ENCODE measurements at places on chromosomes 5 and 9. TPM values are rescaled to one million over a fixed set of nuclear protein-coding genes. Genes with fewer than 3 reads are reported as not detected.
A peak's percentile ranks its signal among the peaks of the same experiment; 100 is the strongest.

The S100Z gene
- not detected for total RNA-seq

The SLC1A1 gene
- total RNA-seq = not detected

The STKLD1 gene
- total RNA-seq = 2.2 TPM

The MAMDC4 gene
- total RNA-seq = 6.0 TPM

The LHFPL2 gene
- 20.0 TPM for total RNA-seq

The SPATA6L gene
- 1.9 TPM for total RNA-seq

The UBE2QL1 gene
- total RNA-seq = not detected

The SLC6A3 gene
- total RNA-seq = not detected

- no peak for DNase-seq
Observed at GRCh38 chr9:34741628-34742027, 31.7 kb upstream of the CCL21 start.

DNA sequence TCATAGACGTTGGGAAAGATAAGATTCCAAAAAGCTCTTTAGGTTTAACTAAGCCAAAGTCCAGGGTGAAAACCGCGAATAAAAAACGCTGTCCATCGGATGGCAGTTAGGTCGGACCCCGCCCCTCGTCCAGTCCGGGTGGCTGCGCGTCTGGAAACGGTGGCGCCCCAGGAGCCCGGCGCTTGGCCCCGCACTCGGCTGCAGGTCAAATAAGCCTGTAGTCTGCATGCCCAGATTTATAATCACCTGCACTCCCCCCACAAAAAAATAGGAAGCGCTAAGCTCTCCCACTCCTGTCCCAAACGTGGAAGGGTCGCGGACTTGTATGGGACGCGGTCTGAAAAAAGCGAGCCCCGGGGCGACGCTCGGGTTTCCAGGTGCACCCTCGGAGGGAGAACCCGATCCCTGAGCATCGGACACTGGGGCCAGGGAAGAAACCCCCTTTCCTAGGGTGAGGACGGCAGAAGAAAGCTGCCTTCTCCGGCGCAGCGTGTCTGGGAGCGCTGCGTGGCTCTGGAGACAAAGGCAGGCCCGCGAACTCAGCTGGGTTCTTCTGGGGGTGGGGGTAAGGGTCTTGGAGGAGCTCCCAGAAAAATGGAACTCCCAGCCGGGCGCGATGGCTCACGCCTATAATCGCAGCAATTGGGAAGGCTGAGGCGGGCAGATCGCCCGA, 923 bp upstream of the ZBTB5 start:
- peak; percentile 25 for DNase-seq

GRCh38 chr9:133635098-133635497, 1.1 kb upstream of the DBH start:
- DNase-seq = no peak

- no peak for DNase-seq
Observed at GRCh38 chr5:83179966-83180365, 102.6 kb downstream of the XRCC4 start.

DNA sequence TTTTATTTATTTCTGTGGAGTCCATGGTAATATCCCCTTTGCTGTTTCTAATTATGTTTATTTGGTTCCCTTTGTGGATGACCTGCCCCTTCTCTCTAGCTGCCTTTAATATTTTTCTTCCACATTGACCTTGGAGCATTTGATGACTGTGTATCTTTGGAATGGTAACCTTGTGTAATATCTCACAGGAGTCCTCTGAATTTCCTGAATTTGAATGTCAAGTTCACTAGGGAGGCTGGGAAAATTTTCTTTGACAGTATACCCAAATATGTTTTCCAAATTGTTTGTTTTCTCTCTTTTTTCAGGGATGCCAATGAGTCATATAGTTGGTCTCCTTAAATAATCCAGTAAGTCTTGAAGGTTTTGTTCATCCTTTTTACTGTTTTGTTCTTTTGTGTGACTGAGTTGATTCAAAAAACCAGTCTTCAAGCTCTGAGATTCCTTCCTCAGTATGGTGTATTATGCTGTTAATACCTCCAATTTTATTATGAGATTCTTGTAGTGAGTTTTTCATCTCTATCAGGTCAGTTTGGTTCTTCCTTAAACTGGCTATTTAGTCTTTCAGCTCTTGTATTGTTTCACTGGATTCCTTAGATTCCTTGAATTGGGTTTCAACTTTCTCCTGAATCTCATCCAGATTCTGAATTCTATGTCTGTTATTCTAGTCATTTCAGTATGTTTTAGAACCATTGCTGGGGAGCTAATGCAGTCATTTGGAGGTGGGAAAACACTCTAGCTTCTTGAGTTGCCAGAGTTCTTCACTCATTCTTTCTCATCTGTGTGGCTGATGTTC, 349.0 kb upstream of the TARS1 start:
- no peak for DNase-seq

- DNase-seq = no peak
Observed at GRCh38 chr9:77907585-77907984, 124.0 kb downstream of the GNAQ start.

- DNase-seq = no peak
Observed at GRCh38 chr5:86861512-86861911, 243.8 kb downstream of the COX7C start.

- no peak for DNase-seq
Observed at GRCh38 chr9:137465000-137465719, 6.0 kb upstream of the NSMF start.

DNA sequence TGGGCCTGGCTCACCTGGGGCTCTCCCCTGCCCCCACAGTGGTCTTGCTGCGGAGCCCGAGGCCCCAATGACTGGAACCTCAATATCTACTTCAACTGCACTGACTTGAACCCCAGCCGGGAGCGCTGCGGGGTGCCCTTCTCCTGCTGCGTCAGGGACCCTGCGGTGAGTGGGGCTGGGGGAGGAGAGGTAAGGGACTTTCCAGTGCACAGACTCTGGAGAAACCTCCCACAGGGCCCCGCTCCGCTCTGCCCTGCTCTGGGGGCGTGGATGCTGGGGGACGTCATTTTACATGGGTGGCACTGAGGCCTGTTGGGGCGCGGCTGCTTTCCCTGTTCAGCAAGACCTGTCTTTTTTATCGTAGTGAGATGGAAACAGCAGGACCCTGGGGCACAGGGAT, 7.6 kb downstream of the TSPAN17 start:
- DNase-seq = no peak

DNA sequence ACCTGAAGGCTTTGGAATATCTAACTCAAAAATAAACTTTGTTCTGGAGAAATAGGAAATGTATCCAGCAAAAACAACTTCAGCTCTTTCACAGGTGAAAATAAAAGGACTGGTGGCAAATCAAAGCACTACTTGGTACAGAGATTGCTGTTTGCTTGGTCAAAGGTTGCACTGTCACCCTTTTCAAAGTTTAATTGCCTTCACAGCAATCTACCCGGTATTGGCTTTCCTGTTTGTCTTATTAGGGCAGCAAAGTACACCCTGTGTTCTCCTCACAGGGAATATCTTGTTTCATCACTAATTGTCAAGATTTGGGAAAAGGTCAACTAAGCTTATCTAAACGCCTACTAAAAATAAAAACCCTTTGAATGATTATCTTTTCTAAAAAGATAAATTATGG, 214.1 kb upstream of the ADCY2 start:
- DNase-seq = no peak

DNA sequence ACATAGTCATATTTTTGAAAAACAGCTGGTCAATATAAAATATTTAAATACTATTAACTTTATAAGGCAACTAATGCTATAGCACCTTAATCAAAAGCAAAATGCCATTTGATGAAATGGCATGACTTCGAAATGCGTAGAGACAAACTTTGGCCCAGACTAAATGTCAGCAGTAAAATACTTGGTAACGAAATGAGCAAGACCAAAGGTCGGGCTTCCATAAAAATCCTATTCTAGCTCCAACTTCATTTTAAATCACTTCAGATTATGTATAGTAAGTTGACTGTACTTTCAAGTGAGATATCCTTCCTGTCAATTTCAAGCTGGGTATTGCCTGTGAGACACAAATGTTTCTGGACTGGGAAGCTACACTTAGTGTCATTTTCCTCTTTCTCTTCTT, 805.4 kb upstream of the ZNF608 start:
- DNase-seq = no peak

- DNase-seq = no peak
Observed at GRCh38 chr9:114205171-114206015, 50.1 kb downstream of the COL27A1 start.

- DNase-seq = no peak
Observed at GRCh38 chr9:133758228-133758627, 20.1 kb upstream of the SARDH start.

GRCh38 chr9:129835860-129836223, 584 bp downstream of the USP20 start:
- DNase-seq = no peak

GRCh38 chr5:78738693-78739300, 90.2 kb upstream of the LHFPL2 start:
- DNase-seq = no peak

DNA sequence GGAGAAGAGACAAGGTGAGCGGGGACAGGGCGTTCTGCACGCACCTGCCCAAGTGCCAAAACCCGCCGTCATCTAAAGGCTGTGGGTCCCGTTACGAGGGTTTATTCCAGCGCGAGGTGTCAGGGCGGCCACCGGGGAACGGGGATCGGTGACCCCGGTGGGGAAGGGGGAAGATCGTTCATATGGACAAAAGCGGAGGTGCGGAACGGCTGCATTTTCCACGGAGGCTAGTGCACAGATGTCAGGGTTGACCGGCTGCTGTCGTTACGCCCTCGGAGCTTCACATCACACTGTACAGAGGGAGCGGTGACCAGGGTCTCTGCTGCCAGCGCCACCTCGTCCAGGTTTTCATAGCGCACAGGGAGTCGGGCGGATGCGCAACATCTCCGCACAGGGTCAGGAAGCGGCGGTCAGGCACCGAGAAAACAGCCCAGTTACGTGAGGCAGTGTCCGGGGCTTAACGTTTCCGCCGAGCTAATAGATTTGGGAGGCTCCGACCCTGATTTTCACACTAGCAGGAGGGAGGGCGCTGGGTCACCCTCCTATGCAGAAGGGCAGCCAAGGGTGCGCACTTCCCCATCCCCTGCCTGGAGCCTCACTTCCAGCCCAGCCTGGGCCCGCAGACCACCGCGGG, 13.5 kb downstream of the BTNL9 start:
- no peak for DNase-seq

DNA sequence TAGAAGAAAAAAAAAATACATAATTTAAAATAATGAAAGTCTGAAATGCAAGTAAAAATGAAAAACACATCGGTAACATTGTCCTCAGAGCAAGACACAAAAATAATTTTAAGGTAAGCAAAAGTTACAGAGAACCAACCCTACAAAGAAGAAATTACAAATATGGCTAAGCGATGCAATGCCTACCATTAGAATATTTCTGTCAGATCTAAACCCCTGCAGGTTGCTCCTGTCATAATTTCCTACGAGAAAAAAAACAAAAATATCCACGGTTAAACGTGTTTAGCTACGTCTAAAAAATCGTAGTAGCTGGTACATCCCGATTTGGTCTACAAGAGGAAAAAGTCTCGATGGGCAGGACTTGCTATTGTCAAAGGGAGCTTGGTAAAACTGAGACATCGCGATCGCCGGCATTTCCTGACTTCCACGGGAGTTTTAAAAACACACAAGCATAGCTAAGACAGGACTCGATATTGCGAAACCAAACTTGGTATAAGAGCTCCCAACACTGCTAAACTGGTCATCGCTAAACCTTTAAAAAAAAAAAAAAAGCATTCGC, 1.1 kb upstream of the ANXA2R start:
- DNase-seq = no peak

DNA sequence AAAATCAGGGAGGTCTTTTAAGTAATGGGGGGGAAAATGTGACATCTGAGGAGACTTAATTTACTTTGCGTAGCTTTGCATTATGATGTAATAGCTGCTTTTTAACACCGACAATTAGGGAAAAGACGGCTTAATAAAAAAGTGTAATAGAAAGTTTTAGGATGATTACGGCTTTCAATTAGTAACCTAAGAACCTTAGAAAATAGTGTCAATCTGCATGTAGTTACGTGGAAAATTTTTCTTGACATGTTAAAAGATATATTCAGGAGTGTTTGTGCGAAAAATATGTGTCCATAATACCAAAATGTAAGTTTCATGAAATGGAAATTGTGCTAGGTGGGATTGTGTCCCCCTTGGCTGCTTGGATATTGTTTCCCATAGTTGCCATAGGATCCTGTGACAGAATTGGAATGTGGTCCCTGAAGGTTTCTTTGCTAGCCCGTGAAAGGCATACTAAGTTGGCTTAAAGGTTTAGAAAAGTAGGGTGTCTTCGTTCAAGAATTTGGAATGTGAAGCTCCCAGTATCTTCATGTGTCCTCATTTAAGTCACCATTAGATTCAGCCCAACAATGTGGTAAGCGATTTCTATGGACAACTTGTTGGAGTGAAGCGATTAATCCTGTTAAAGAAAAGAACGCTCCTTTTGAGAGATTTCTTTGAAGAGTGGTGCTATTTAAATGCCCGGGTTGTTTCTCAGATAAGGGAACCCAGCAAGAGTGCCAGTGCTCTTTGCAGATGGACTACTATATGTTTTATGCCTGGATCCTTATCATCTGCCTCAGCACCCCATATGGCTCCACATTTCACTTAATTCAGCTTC, 2.0 kb downstream of the RGMB start:
- DNase-seq = no peak

DNA sequence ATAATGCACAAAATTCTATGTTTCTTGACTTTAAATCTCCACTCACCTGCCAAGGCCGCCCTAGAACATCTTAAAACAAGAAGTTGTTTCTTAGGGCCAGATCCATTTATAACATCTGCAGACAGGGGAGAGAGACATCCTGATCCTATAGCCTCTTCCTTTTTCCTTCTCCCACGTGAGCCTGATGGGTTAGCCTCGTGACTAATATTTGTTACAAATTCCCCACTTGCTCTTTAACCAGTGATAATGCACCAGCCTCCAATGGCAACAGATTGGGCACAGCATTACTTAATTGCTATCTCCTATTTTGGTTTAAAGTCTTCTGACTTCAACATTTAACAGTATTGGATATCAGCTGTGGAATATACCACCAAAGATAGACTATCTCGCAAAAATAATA, 196.5 kb downstream of the GADD45G start:
- no peak for DNase-seq

DNA sequence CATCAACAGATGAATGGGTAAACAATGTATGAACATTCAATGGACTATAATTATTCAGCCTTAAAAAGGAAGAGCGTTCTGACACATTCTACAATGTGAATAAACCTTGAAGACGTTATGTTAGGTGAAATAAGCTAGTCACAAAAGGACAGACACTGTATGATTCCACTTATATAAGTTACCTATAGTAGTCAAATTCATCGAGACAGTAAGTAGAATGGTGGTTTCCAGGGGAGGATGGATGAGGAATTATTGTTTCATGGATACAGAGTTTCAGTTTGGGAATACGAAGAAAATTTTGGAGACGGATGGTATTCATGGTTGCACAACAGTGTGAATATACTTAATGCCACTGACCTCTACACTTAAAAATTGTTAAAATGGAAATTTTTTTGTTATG, 216.4 kb downstream of the CACNA1B start:
- DNase-seq = no peak

DNA sequence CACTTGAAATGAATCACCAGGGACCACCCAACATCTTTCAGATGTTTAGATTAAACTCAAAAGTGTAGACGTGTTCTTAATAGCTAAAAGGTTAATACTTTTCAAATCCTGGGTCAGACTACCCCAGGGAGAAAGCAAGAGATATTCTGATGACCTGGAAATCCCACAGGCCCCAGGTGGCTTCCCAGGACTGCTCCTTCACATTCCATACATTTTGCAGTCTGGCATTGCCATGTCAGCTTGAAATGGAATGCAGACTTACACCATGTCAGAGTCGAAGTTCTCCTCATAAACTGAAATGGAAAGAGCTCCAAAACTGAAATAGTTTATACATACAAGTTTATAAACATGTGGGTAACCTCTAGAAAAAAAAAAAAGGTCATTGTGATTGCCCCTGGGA, 61.5 kb downstream of the TMEM167A start:
- no peak for DNase-seq

All from HepG2 (cell line).